Tibial nerve (tissue), 4 donors: ENCODE measurements at places on chromosomes 16 and 17.

DNA sequence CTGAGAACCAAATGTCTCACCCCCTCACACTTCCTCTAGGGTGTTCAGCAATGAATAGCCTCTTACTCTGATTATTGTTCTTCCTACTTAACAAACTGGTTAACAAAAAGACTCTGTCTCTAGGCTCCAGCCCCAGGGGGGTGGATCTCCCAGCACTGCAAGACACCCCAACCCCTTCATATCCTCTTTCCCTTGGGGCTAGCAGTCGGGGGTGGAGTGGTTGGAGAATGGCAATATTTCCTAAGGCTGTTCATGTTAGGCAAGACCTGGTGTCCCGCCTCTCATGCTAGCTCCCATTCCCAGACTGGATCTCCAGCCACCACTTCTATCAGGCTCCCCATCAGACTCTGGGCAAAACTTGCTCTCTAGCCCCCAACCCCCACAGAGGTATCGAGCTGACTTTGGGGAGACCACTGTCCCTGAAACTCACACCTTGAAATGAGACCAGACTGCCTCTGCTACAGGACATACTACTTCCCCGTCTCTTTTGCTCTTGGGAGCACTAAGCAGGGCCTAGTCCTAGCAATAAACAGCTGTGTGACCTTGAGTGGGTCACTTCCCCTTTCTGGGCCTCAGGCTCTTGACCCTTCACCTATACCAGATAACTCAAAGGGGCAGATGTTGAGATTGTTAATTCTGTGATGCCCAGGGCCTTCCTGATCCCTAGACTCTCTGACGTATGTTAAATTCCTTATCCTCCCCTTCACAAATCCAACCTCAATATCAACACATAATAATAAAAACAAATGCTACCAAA, 2.4 kb downstream of the SLC25A35 start:
- DNase-seq: no peak

DNA sequence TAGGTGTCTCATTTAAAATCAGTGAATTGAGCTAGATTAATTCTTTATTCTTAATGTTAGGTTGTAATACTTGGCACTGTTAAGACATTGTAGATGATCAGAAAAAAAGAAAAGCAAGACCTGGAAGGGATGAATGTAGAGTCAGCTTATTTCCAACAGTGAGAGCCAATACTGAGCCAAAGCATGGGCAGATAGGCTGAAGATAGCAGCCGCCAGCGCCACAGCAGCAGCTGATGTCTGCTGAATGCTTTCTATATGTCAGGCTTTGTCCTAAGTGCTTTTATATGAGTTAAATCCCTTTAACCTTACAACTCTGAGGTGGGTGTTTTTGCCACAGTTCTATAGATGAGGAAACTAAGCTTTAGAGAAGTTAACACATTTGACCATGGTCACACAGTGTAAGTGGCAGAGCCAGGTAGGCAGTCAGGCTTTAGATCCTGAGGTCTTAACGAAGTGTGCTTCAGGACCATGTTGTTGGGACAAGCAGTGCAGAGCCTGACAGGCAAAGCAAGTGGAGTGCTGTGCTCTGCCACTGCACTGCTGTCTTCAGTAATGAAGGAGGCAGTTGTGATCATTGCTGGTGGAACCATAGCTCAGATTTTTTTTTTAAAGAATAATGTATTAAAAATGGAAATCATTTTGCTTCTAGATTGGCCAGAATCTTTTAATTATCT, 25.9 kb downstream of the TNRC6A start:
- no peak for DNase-seq

GRCh38 chr17:40326014-40326831, 17.2 kb downstream of the RARA start:
- no peak for DNase-seq

DNA sequence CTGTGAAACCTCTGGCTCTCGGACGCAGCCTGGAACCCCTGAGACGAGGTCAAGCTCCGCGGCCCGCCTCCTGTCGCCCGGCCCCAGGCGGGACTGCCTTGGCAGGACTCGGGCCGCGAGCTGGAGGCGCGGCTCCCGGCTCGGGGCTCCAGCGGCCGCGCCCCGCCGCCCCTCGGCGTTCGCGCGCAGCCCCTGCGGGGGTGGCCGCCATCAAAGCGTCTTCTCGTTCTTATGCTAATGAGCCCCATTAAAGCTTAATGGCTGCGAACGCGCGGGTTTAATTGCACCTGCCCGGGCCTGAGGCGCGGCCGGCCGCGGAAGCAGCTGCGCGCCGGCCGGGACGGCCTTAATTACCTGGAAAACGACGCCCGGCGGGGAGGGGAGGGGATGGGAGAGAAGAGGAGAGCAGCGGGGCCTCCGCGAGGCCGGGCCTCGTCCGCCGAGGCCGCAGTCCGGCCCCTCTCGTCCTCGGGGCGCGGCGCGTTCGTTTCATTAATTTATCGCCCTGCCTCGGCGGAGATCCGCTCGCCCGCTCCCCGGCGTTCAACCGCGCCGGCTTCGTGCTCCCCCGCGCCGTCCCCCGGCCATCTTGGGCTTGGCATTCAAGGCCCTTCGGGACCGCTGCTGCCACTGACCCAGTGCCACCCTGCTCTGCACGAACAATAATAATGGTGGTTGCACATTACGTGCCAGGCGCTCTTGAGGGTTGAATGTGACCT, 19.2 kb downstream of the RAI1 start:
- no peak for DNase-seq

GRCh38 chr16:82819286-82819685, 192.5 kb downstream of the CDH13 start:
- DNase-seq: no peak

DNA sequence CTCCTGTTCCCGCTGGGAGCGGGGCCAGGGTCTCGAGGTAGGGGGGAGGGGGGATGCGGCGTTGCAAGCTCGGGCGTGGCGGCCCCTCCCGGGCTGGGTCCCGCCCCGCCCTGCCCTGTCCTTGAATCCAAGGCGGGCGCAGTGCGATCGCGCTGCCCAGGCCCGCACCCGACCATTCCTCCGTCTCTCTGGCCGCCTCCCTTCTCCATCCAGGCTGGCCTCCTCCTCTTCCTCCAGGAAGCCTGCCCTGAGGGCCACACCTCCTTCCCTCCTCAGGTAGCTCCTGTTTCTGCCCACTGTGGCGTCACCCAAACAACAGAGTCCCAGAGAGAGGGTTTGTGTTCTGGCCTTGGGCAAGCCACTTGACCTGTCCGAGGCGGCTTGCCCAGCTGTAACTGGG, 43.0 kb upstream of the TAC4 start:
- no peak for DNase-seq

- DNase-seq: no peak
These were observed 684 bp upstream of the SPIRE2 start for GRCh38 chr16:89827383-89828198.

- DNase-seq: no peak
These were observed at the start of gene NDRG4 for GRCh38 chr16:58499615-58500351. Gene NDRG4, plus strand, starts transcription at chr16:58500143. Its CDS starts 106 bp downstream, at chr16:58500249.

DNA sequence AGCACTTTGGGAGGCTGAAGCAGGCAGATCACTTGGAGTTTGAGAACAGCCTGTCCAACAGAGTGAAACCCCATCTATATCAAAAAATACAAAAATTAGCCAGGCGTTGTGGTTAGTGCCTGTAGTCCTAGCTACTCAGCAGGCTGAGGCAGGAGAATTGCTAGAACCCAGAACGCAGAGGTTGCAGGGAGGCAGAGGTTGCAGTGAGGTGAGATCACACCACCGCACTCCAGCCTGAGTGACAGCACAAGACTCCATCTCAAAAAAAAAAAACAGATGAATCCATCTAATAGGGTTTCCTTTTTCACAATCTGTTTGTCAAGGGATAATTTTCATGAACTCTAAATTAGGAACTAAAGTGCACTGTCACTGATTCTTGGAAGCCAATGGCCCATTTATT, 99.0 kb downstream of the PARN start:
- DNase-seq: no peak

DNA sequence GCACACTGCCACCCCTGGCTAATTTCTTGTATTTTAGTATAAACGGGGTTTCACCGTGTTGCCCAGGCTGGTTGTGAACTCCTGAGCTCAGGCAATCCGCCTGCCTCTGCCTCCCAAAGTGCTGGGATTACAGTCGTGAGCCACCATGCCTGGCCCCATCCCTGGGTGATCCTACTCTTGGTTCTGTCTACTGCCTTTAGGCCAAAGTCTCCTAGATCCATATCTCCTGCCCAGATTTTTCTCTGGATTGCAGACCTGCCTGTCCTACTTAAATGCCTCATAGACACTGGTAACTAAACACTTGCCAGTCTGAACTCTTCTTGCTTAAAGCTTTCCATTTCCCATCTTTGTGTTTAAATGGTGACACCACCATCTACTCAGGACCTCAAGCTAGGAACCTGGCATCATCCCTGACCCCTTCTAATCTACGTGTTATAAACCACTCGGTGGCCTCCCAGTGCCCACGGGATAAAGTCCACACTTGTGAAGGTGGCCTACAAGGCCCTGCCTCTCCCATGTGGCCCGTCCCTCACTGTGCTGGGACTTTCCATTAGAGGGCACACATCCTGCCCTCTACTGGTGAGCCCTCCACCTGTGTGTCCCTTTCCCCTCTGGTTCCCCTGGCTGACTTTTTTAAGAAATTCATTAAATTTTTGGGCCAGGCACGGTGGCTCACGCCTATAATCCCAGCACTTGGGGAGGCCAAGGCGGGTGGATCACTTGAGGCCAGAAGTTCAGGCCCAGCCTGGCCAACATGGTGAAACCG, 51.1 kb downstream of the USP43 start:
- no peak for DNase-seq

DNA sequence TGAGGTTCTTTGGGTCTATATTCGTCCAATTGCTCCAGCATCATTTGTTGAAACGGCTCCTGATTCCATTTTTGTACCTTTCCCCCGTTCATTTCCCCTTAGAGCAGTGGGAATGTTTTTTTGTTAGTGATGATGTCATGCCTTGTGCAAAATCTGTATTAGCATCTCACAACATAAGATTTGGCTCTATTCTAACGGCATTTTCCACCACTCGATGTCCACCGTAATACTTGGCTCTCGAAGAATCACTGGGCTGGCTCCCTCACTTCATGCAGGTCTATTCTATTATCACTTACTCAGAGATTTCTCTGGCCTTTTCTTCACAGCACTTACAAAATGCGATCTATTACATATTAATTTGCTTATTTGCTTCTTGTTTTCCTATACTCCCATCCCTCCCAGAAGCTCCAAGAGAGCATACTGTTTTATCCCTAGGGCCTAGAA, 571 bp upstream of the NME1 start:
- no peak for DNase-seq

GRCh38 chr17:64608571-64608981, 53.5 kb downstream of the SMURF2 start:
- no peak for DNase-seq

DNA sequence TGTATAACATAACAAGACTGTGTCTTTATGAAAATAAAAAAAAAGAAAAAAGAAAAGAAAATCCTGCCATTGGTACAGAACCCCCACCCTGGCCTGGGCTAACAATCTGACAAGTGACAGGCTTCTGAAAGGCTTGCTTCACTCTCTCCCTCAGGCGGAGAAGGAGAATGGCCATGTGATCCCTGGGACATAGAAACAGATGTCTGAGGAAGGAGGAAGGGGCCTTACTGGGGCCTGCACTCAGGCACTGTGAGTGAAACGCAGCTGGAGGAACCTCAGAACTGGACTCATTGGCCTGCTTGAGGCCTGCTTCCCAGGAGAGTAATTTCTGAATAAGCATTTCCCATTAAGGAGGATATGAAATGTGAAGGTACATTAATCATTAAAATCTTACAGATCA, 17.5 kb downstream of the MAP3K14 start:
- peak; percentile 35 for DNase-seq

- no peak for DNase-seq
These were observed 3.4 kb upstream of the NUBP1 start for GRCh38 chr16:10740000-10740844.

GRCh38 chr17:77479372-77480198, 338.8 kb downstream of the SEC14L1 start:
- no peak for DNase-seq

GRCh38 chr17:21125862-21126261, 902 bp upstream of the DHRS7B start:
- no peak for DNase-seq
